Left forelimb (tissue), 1 donor: ENCODE measurements at places on chromosomes 12 and 14.

DNA sequence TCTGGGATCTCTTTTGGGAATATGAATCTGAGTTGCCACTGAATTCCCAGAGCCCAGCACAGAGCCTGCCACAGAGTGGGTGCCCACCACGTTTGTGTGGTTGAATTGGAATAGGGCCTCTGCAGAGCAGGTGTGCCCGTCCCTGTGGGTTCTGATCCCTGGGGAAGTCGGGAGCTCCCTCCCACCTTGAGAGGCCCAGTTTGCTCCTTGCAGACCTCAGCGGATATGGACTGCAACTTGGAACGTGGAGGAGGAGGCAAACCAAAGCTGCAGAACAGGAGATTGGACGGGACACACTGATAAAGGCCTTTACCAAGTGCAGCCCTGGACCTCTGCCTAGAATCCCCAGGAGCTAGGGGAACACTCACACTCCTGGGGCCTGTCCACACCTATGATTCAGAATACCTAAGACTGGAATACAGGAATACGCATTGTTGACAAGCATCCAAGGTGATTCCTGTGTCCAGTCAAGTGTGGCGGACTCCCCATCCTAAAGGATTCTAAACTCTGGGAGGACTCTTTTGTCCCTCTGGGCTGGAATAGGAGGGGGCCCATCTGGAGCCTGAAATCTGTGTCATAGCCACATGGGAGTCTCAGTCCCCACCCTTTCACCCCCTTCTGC, 2.4 kb downstream of the KRT76 start:
- no peak for DNase-seq

- no peak for DNase-seq
Measured at GRCh38 chr14:80354860-80355581, 143.7 kb upstream of the DIO2 start.

DNA sequence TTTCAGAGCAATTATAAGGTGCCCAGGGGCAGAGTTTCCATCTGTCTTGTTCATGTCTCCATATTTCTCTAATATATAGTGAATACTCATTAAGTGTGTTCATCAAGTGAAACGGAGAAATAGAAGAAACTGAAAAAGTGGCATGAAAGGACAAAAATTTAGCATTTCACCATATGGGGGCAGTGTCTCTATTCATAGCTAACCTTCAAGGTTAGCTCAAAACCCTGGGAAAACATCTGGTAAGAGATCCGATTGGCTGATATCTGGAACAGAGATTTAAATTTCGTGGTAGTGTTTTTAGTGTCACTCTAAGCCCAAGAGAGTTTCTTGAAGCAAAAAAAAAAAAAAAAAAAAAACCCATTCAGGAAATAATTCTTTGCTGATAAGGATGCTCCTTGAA, 367.5 kb downstream of the DAD1 start:
- DNase-seq = no peak

DNA sequence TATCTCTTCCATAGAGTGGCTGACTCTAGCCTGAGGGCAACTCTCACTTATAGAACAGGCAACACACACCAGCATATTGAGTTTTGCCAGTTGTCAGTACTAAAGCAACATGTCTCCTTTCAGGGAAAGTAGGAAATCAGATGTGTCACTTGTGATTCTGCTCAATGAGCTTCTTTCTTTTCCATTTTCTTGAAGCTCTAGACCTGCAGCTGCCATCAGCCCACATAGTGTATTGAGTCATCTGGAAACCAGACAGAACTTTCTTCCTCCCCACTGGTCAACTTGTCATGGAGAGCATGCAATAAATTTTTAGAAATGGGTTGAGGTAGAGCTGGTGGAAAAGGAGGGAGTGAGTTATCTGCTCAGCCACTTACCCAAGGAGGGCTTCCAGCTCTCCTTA, 209.0 kb upstream of the PLEKHG7 start:
- no peak for DNase-seq

GRCh38 chr12:40742041-40742440, 49.8 kb downstream of the CNTN1 start:
- no peak for DNase-seq

DNA sequence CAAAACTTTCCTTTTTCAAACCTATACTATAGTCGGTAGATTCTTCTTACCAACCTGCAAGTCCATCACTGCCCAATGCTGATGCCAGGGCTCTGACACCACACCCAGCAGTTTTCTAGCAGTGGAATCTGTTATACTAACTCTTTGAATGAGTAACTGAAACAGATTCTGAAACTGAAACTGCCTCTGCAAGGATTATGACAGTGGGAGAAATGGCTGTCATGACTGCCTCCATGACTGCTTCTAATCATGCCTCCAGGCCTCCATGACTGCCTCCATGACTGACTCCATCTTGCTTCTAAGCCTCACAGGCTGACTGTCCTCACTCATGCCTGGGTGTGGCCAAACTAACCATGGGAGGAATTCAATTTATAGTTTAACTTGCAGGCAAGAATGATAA, 29.4 kb upstream of the OXA1L start:
- DNase-seq = no peak

- DNase-seq = no peak
Measured at GRCh38 chr14:104582662-104583061, 3.1 kb downstream of the C14orf180 start.

DNA sequence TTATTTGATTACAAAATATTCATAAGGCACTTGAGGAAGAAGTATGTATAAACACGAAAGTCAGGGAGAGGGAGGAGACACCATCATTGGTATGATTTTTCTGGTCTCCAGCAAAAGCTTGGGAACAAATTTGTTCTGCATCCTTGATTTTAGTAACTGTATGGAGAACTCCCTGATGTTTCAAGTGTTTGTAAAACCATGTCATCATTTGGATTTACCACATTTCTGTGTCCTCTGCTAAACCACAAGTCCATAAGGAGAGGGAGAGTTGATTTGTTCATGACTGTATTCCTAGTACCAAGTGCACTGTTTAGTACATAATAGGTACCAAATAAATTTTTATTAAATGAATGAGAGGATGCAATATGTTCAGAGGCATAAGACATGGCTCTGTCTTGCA, 181.1 kb downstream of the BTG1 start:
- no peak for DNase-seq

DNA sequence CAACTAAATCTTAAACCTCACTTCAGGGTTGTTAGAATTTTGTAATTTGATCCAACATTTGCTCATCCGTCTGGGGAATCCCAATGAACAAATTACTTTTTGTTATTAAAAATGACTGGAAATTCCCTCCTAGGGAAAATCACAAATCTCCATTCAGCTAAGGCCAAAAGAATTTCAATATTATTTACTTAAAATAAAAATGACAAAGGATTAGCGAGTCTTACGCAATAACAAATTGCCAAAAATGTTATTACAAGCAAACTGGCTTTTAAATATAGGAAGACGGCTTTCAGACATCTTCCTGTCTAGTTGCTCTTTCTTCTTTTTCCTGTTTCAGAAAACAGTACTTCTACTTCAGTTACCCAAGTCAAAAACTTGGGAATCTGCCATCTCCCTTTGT, 92.4 kb upstream of the TSPAN8 start:
- DNase-seq = no peak
